Chondrocyte (in vitro differentiated cells): ENCODE measurements at places on chromosomes 5 and 9.

DNA sequence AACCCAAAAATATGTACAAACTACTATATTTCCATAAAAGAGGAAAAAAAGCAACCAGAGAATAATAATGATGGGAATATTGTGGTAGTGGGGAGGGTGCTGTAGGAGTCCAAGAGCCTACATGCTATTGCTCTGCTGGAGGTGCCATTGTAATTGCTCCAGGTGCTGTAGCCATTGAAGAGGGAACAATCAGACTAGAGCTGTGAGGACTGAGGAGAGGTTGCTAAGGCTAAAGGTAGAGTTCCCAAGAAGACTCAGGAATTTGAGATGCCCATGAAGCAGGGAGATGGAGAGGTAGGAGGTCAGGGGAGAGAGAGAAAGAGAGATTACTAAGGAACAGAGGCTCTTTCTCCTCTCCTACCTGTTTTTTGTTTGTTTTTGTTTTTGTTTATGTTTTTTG is 394.0 kb downstream of the DMRTA1 start:
- no peak for DNase-seq

- no peak for DNase-seq
These were observed 131.0 kb upstream of the CCNG1 start for GRCh38 chr5:163306421-163306820.

GRCh38 chr5:123785162-123786071 is 273.4 kb downstream of the CSNK1G3 start:
- no peak for DNase-seq

DNA sequence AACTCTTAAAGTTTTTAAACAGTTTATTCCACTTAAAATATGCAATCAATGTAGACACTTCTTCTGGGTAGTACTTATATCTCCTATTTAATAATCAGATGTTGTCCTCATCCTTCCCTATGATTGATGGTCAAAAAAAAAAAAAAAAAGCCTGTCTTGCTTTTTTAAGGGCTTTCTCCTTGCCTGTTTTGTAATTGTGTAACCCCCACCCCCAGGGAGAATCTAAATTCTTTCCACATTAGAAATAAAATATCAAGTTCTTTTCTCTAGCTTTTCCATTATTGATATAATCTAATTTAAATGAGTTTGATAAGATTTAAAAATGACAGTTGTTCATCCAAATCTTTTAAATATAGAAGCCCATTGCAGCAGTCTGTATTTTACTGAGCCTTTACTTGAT is 119.7 kb downstream of the CHSY3 start:
- DNase-seq, result no peak

DNA sequence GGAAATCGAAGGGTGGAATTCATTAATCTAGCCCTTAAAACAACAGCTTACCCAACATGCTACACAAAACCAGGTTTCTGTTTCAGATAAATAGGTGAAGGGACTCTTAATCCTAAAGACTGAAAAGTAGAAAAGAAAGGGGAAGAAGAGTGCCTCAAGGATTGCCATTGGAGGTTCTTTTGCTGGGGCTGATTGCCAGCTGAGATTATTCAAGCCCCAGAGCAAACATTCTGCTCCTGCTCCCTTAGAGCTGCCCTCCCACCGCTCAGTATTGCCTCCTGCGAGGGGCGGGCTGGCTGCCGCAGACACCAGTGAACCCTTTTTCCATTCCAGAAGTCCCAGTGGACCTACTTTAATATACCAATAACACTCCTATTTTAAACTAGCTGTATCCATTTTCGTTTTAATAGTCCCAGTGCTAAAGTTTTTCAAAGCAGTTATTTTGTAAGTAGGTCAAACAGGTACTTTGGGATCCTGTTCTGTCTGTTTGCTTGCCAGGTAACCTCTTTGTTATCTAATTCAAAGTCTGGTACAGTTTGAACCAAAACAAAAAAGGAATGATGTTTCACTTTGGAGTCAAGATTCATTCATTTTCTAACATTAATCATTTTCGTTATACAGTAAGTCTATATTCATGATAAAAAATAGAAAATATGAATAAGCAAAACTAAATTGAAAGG is 38.6 kb downstream of the HMGCS1 start:
- no peak for DNase-seq

GRCh38 chr5:126976520-126977172 is 53.7 kb downstream of the MARCHF3 start:
- DNase-seq, result no peak
